ENCODE measurements at places on chromosomes 13 and 19.
A peak's percentile ranks its signal among the peaks of the same experiment; 100 is the strongest.

- DNase-seq = no peak
Observed at GRCh38 chr13:108120856-108121255, 94.5 kb downstream of the LIG4 start.

GRCh38 chr13:19157461-19157860 is 24.2 kb downstream of the TUBA3C start:
- DNase-seq = no peak

- peak; percentile 14 for DNase-seq
Observed at GRCh38 chr19:16076958-16077611, 790 bp downstream of the TPM4 start.

DNA sequence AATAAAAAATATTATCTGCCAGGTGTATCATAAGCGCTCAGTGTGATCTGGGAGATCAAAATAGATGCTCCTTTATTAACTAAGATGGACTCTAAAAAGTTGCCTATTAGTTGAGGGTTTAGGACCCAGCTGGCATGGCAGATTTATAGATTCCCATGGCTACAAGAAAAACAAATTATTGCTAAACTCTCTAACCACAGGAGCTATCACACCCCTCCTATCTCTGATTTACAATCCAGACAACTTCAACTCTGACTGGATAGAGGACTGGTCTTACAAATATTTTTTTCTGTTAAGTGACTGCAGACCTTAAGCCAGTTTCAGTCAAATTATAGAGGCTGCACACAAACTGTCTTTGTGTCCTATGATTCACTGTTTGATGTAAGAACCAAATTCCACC is 45.4 kb upstream of the MYCBP2 start:
- no peak for DNase-seq

DNA sequence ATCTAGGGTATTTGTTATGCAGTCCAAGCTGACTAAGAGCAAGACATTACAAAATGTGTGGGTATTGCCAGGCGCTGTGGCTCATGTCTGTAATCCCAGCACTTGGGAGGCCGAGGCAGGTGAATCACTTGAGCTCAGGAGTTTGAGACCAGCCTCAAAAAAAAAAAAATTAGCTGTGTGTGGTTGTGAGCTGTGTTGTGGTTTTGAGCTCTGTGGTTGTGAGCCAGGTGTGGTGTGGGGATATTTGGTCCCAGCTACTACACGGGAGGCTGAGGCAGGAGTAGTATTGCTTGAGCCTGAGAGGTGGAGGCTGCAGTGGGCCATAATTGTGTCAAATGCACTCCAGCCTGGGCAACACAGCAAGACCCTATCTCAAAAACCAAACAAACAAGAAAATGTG is 5.6 kb upstream of the KEAP1 start:
- DNase-seq = no peak
